ENCODE measurements at places on chromosomes 2 and 18. TPM values are rescaled to one million over a fixed set of nuclear protein-coding genes. Genes with fewer than 3 reads are reported as not detected.

POTEE gene
- 9.6 TPM for total RNA-seq

RSAD2 gene
- 1.6 TPM for total RNA-seq

DNAJC5G gene
- not detected for total RNA-seq

LIMS4 gene
- total RNA-seq = 0.90 TPM

DNA sequence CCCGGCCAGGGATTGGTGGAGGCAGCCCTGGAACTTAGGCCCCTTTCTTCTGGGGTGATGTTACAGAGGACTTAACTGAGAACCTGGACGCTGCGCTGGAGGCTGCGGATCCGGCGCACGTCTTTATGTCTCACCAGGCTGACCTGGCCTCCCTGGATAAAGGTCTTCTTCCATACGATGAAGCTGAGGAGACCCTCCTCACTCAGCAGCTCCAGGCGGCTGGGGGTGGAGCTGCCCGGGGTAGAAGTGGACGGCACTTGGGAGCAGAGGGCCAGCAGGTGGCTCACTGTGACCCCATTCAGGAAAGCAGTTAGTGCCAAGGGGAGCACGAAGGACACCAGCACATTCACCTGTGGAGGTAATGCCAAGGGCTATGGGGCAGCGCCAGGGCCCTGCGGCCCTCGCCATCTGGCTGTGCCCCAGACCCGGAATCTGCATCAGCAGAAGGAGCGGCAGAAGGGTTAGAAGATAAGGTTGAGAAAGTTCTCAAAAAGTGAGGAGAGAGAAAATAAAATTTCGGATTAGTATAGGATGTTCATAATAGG lies 8.0 kb downstream of the NTSR2 start:
- no peaks in the 10 kb centered on the region for H3K4me1 ChIP-seq
- no peaks in the 10 kb centered on the region for H3K27me3 ChIP-seq
- H3K36me3 ChIP-seq = no peaks in the 10 kb centered on the region
- no peak overlapping the region for H3K27ac ChIP-seq

DNA sequence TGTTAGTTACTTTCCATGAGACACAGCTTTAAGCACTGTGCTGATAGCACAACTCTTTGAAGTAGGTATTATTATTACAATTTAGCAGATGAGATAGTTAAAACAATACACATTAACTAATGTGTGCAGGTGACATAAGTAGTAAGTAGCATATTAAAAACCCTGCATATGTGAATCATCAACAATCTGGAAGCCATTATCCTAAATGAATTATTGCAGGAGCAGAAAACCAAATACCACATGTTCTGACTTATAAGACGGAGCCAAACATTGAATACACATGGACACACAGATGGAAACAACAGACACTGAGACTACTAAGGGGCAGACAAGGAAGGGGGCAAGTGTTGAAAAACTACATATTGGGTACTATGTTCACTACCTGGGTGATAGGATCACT lies 300.3 kb upstream of the GULP1 start:
- H3K4me3 ChIP-seq = no peak overlapping the region
- H3K27me3 ChIP-seq = no peaks in the 10 kb centered on the region
- H3K27ac ChIP-seq = no peak overlapping the region
- no peaks in the 10 kb centered on the region for H3K36me3 ChIP-seq

DNA sequence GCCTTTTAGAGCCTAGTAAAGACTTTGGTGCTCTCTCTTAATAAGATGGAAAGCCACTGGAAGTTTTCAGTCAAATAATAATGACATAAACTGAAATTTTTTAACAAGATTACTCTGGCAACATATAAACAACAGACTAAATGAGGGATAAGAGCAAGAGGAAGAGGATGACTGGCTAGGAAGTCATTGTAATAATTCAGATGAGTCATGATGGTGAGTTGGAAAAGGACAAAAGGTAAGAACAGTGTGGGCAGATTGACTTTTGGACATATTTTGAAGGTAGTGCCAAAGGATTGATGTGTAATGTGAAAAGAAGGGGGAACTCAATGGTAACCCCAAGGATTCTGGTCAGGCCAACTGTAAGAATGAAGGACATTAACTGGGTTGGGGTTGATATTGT lies 310.3 kb downstream of the NOL4 start:
- no peaks in the 10 kb centered on the region for H3K36me3 ChIP-seq
- H3K4me1 ChIP-seq = no peaks in the 10 kb centered on the region
- H3K27ac ChIP-seq = no peak overlapping the region
- no peak overlapping the region for H3K4me3 ChIP-seq

GRCh38 chr2:85728883-85729824 lies 24.6 kb upstream of the ATOH8 start:
- peak; percentile 93 for DNase-seq
- no peak overlapping the region for H3K27ac ChIP-seq
- peaks cover 3% of the 10 kb centered on the region for H3K27me3 ChIP-seq
- H3K4me3 ChIP-seq = no peak overlapping the region
- no peaks in the 10 kb centered on the region for H3K36me3 ChIP-seq

GRCh38 chr2:170846314-170846713 lies 29.6 kb downstream of the GAD1 start:
- H3K27me3 ChIP-seq = no peaks in the 10 kb centered on the region
- peak; percentile 22 for DNase-seq
- no peak overlapping the region for H3K4me3 ChIP-seq
- no peaks in the 10 kb centered on the region for H3K4me1 ChIP-seq
- no peaks in the 10 kb centered on the region for H3K36me3 ChIP-seq
- no peak overlapping the region for H3K27ac ChIP-seq
